ENCODE measurements at places on chromosomes 5 and 9. TPM values are rescaled to one million over a fixed set of nuclear protein-coding genes. Genes with fewer than 3 reads are reported as not detected.

- no peak for DNase-seq
Measured at GRCh38 chr9:69326261-69326660, 1.2 kb downstream of the ENTREP1 start.

Gene SWI5
- 37.5 TPM for total RNA-seq

Gene HACD4
- 2.8 TPM for total RNA-seq

Gene CCDC192
- not detected for total RNA-seq

DNA sequence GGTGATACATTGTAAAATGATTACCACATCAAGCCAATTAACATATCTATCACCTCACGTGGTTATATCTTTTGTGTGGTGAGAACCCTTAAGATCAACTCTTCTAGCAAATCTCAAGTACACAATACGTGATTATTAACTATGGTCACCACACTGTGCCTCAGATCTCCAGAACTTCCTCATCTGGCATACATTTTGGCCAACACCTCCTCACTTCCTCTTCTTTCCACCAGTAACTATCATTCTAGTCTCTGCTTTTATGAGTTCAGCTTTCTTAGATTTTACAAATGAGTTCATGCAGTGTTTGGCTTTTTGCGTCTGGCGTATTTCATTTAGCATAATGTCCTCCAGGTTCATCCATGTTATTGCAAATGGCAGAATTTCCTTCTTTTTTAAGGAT, 35.8 kb downstream of the PRKACG start:
- no peak for DNase-seq

- peak; percentile 62 for DNase-seq
Measured at GRCh38 chr5:168270476-168270875, 21.0 kb upstream of the WWC1 start.

DNA sequence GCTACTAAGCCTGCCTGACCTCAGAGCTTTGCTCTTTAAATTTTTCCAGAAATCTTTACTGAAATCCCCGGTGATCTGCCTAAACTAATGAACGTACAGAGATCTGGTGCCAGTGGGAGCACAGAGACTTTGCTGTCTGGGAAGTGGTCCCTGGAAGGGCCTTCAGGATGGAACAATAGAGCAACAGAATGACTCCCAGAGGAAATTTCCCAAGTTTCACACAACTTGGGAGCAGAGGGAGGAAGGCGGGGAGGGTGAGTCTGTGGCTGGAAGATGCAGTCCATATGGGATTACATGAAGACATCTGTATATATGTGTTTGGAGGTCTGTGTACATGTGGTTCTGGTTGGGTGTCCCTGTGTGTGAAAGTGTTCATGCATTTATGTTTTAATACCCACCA, 638.3 kb downstream of the CCDC171 start:
- peak; percentile 48 for DNase-seq

Gene MCCC2
- total RNA-seq: 14.2 TPM

Gene DTWD2
- total RNA-seq: 1.8 TPM

All from IMR-90 (cell line).